ENCODE measurements at places on chromosomes 4 and X.

DNA sequence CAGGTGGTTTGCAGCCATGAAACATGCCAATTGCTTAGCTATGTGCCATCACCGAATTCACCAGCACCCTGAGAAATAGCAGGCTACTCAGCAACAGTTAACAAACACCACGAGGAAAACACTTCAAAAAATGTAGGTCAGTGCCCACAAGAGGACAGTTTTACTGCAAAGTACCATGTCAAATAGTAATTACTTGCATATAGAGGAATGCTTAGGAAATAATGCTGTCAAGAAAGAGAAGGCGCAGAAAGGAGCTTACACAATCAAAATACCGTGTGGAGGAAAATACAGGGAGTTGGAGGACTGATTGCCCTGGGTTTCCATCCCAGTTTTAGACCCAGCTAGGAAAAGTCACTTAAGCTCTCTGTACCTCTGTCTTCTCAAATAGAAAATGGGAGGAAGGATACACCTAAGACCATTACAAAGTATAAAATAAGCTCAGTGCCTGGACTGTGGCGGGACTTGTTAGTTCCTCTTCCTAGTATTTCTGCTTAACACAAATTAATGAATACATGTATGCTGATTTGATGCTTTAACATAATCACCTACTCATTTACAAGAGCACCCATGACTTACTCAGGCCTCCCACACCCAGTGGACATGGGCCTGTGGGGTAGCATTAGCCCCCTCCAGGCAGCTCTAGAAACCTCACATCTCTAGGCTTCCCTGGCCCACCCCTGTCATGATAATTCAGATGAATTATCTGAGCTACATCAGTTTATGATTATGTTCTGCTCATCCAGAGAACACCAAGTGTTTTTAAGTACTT lies 44.5 kb upstream of the IL21 start:
- DNase-seq: no peak

DNA sequence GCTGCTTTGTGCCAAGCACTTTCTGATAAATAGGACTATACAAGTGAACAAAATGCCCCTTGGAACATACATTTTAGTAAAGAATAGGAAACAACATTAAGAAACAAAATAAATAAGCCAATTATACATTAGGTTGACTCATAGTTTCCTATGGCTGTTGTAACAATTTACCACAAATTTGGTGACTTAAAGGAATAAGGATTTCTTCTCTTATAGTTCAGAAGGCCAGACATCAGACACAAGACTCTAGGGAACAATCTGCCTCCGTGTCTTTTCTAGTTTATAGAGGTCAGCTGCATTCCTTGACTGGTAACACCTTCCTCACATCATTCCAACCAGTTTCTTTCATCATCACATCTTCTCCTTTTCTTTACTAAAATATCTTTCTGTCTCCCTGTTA lies 235.9 kb upstream of the PCDH18 start:
- no peak for DNase-seq

DNA sequence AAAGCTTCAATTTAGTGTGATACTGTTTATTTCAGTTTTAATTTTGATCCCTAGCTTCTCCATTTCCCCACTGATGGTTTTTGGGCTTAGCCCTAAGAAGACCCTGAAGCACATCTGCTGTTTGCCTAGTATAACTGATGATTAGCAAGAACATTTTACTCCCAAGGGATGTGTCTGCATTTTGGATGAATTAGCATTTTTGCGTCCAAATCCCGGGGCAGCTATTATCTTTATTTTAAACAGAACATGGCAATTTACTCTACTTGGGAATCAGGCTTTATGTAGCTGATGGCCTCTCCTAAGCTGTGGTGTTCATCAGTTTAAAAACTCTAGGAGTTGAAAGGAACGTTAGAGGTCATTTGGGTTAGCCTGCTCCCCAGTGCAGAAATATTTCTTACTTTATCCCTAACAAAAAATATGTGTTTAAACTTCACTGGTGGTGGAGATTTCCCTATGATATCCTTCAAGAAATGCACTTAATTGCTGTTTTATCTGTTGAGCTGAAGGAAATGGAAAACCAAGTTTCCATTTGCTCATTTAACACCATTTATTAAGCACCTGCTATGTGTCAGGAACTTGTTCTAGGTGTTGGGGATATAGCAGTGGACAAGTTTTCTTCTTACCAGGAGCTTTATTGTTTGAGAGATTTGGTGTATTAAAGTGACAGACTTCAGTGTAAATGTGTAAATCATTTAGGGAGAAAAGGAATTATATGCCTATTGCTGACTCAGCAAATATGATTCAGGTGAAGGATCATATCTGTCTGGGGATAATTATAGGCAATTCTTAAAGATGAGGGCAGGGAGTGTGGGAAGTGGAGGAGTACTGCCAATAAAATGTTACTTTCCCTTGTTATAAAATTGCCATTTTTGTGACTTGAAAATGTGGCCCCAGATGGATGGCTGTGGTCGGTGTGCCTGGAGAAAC lies 3.4 kb downstream of the SEPTIN11 start:
- DNase-seq: no peak

GRCh38 chr4:52843958-52844357 lies 18.2 kb upstream of the RASL11B start:
- no peak for DNase-seq

GRCh38 chr4:42205541-42205940 lies 53.1 kb upstream of the BEND4 start:
- no peak for DNase-seq

GRCh38 chr4:127417885-127418535 lies 214.7 kb upstream of the INTU start:
- DNase-seq: no peak

DNA sequence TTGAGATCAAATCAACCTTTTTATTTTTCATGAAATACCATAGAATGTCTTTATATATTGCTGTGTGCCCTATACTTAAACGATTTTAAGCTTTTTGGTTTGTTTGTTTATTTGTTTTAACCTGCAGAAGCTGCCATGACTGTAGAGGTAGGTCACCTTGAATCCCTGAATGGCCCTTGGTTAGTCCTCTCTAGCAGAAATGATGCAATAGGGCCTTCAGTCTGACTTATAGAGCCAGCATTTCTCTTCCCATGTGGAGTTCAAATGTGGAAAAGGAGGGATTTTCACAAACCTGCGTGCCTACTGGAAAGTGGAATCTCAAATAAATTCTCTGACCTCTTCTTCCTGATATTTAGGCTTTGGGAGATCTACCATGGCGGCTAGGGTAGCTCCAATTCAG lies 327.9 kb downstream of the MAPK10 start:
- no peak for DNase-seq

DNA sequence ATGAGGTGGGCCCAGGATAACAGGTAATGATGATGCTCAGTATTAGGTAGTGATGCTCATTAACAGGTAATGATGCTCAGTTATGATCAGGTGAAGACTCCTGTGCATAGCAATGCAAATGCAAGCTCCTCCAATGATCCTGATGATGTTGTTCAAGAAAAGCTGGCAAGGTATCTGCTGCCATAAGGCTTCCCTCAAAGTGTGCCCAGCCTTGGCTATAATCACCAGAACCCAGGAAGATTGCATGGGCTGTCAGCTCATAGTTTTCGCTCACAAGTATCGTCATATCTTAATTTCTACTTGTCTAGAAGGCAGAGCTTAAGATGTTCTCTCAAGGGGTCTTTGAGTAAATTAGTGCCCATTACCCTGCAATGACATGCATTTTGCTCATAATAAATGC lies 366.2 kb upstream of the CLNK start:
- DNase-seq: no peak

GRCh38 chr4:55941881-55942396 lies 6.8 kb upstream of the CEP135 start:
- DNase-seq: no peak

GRCh38 chr4:36242629-36243354 lies 1.5 kb downstream of the ARAP2 start:
- DNase-seq: no peak

DNA sequence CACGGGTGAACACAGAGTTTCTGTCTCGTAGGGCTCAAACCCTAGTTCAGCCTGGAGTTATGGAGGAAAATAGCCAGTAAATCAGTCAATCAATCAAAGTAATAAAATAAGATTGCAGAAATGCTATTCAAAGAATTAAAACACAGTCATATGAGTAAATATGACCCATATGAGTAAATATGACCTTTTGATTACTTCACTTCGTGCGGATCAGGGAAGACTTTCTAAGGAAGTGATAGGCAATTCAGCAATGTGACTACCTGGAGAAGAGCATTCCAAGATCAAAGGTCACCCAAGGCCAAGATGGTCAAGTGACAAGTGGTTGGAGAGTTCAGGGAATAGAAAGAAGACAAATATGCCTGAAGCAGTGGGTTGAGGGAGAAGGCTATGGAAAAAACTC lies 722.6 kb downstream of the ADGRL3 start:
- no peak for DNase-seq

DNA sequence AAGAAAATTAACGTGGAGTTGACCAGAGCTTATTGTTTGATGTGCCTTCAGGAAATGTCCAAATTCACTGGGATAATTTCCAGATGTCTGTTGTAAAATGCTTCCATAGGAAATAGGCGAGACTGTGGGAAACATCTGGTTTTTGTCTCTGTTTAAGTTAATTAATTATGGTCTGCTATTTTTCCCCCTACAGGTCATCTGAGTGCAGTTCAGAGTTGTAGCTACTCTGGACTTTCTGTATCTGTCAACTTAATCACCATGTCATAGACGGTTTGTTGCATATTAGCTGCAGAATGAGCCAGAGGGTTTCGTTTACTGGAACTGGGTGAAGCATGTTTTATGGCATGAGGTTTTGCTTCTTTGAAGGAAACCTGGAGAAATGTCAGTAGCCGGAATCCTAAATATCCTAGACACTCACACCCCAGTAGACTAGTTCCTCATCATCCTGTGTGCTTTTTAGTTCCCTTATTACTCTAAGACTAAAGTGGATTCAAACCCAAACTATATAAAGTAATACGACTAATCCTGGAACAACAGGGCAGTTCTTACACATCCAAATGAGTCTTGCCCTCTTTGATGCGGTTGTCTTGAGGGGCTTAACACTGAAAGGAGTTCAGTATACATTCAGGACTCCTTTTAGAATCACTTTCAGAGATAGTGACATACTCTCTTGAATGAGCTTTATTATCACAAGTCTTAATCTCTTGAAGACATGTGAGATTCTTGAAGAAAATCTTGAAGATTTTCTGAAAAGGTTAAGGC lies 62.5 kb downstream of the PPEF1 start:
- no peak for DNase-seq

- no peak for DNase-seq
Measured at GRCh38 chr4:52076731-52077130, 25.6 kb downstream of the SPATA18 start.

GRCh38 chr4:110733901-110734300 lies 111.0 kb upstream of the PITX2 start:
- DNase-seq: no peak

DNA sequence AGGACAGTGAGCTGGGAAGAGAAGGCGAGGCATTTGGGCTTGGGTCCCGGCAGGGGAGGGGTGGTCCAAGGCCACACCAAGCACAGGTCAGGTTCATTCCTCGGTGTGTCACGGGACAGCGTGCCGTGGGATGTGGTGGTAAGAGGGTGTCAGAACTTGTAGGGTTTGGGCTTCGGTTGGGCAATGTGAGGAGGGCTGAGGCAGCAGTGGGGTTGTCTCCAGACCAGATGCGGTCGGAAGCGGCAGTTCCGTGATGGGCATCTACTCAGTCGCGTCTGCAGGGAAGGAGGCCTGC lies 22.1 kb downstream of the ADRA2C start:
- no peak for DNase-seq

DNA sequence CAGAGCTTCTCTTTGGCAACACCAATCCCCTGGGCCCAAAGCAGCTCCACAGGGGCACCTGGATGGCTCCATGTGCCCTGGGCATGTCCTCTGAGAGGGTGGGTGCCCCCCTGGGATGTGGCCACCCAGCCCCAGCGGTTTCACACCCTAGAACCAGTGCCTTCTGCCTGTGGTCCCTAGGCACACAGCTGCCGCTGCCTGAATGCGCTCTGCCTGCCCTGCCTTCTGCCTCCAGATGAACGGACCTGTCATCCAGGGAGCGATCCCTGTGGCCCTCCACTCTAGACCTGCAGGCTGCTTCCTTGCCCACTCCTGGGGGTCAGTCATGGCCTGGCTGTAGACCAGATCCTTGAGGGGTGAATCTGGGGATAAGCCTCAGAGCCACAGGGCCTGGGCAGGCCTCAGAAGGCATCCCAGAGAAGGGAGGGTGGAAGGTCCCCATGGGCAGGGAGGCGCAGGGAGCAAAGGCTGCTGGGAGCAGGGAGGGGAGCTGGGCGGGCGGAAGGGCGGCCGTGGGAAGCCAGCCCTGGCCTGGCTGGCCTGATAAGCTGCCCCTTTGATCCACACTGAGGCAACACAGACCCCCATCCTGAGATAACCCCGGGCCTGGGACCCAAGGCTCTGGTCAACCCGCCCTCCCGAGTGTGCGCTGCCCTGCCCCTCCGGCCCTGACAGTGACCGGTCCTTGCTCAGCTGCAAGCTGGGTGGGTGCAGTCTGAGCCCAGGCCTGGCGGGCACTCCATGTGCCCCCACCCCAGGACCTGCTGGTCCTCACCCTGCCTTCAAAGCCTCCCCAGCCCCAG lies 8.1 kb upstream of the FGFR3 start:
- no peak for DNase-seq
